Activated CD4-positive, alpha-beta T cell treated with anti-CD3 and anti-CD28 coated beads, Interleukin-2, amount 10 ng/mL, durations not matched to agents 24 days and 14 days (primary cell): ENCODE measurements at places on chromosomes 12 and 14.

GRCh38 chr14:80867798-80868197 is 73.7 kb downstream of the CEP128 start:
- no peaks in the 10 kb centered on the region for H3K4me1 ChIP-seq
- H3K36me3 ChIP-seq: peaks cover 7% of the 10 kb centered on the region
- no peak for DNase-seq
- H3K27me3 ChIP-seq: no peaks in the 10 kb centered on the region
- H3K27ac ChIP-seq: no peak overlapping the region

GRCh38 chr12:26749781-26750180 is 83.2 kb downstream of the ITPR2 start:
- H3K27me3 ChIP-seq: no peaks in the 10 kb centered on the region
- peak overlapping the region; percentile 34 for H3K4me3 ChIP-seq
- peaks cover 20% of the 10 kb centered on the region for H3K36me3 ChIP-seq
- no peak for DNase-seq
- peak overlapping the region; percentile 31 for H3K27ac ChIP-seq

DNA sequence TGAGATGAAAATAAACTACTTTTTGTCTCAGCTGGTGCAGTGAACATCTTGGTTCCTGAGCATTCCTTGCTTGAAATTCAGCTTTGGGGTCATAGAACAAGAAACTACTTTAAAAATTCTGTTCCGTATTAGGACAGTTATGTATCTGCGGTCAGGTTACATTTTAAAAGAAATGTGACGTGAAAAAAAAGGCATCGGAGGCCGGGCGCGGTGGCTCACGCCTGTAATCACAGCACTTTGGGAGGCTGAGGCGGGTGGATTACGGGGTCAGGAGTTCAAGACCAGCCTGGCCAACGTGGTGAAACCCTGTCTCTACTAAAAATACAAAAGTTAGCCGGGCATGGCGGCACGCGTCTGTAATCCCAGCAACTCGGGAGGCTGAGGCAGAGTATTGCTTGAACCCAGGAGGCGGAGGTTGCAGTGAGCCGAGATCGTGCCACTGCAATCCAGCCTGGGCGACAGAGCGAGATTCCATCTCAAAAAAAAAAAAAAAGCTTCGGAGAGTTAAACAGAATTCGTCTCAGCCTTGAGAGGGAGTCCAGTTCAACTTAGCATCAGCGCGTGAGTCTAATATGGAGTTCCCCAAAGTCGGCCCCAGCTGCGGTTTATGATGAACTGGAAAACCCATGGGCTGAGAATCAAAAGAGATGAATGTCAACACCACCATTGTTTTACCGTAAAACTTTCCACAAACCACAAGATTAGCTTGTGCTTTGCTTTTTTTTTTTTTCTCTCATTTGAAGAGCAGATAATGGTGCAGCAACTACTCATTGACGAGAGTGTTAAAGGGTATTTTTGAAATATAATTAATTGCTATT is 2.1 kb upstream of the SLC2A13 start:
- DNase-seq: no peak
- peak overlapping the region; percentile 30 for H3K27ac ChIP-seq
- peaks cover 31% of the 10 kb centered on the region for H3K4me1 ChIP-seq
- H3K4me3 ChIP-seq: peak overlapping the region; percentile 63
- H3K27me3 ChIP-seq: peaks cover 35% of the 10 kb centered on the region

- H3K4me3 ChIP-seq: peak overlapping the region; percentile 88
- H3K36me3 ChIP-seq: peaks cover 28% of the 10 kb centered on the region
- peaks cover 42% of the 10 kb centered on the region for H3K27me3 ChIP-seq
- H3K4me1 ChIP-seq: peaks cover 33% of the 10 kb centered on the region
- H3K27ac ChIP-seq: peak overlapping the region; percentile 36
- DNase-seq: no peak
Measured at GRCh38 chr14:75279763-75280290, 1.2 kb downstream of the FOS start.

GRCh38 chr14:103118018-103118662 is 5.1 kb upstream of the TNFAIP2 start:
- H3K27ac ChIP-seq: no peak overlapping the region
- no peak for DNase-seq
- peaks cover 21% of the 10 kb centered on the region for H3K27me3 ChIP-seq
- no peak overlapping the region for H3K4me3 ChIP-seq
- H3K36me3 ChIP-seq: no peaks in the 10 kb centered on the region
- peaks cover 8% of the 10 kb centered on the region for H3K4me1 ChIP-seq

DNA sequence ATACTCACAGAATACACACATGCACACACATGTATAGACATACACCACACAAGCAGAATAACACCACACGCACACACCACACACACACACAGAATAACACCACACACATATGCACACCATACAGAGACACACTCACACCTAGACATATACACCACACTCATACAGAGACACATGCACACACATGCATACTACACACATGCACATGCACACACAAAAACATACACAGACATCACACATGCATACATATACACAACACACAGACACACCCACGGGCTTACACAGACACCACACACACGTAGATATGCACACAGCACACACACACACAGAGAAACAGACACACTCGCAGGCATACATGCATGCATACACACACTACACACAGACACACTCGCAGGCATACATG is 49.7 kb downstream of the NTF3 start:
- no peaks in the 10 kb centered on the region for H3K36me3 ChIP-seq
- H3K27ac ChIP-seq: no peak overlapping the region
- no peak for DNase-seq
- no peaks in the 10 kb centered on the region for H3K4me1 ChIP-seq
- no peak overlapping the region for H3K4me3 ChIP-seq
- H3K27me3 ChIP-seq: no peaks in the 10 kb centered on the region

DNA sequence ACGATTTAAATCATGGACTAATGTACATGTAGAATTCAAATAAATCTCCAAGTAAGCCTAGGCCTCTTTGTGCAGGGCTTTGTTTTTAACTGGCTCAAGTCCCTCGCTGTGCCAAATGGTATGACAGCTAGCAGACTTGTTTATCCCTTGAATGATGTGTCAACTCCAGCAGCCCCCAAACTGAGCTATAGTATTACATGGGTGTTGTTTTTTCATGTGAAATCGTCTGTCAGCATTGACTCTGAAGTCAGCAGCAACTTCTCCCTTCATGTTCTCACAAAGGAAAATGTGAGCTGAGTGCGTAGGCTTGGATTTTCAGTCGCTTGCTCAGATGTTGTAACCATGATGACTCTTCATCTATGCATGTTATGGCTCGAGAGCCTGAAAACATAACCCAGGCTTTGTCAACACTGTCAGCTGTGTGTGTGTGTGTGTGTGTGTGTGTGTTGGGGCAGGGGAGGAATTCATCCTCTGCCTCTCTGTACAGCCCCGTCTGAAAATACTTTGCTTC is 73.3 kb downstream of the PTHLH start:
- no peak for DNase-seq
- H3K27ac ChIP-seq: no peak overlapping the region
- H3K27me3 ChIP-seq: peaks cover 10% of the 10 kb centered on the region
- no peaks in the 10 kb centered on the region for H3K36me3 ChIP-seq
- no peaks in the 10 kb centered on the region for H3K4me1 ChIP-seq

DNA sequence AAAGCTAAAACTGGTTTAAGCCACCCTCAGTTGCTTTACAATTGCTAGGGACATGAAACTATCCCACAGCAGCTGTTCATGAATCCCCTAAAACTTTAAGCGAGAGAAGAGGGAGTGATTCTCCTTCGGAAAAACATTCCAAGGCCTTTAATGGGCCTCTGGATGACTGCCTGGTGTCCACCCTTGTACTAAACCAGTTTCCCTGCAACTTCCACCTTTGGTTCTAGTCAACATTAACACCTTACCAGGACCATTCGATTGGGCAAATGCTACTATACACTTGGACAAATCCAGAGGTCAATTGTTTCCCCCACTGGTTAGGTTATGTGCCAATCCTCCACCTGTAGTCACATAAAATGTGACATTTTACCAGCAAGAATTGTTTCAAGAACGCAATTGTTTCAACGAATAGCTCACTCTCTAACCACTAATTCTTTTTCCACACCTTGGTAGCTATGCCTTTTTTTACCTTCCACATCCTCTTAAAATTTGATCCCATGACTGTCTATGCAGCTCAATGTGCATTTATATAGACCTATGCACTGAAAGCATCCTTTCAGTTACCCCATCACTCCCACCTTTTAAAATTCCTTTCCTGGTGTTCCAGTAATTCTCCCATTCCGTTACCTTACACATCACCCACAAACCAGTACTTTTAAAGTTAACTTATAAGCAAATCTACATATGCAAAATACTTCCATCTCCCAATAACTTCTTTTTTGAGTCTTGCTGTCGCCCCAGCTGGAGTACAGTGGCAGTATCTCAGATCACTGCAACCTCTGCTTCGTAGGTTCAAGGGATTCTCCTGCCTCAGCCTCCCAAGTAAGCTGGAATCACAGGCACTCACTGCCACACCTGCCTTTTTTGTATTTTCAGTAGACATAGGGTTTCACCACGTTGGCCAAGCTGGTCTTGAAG is 3.6 kb downstream of the UBC start:
- H3K36me3 ChIP-seq: peaks cover 44% of the 10 kb centered on the region
- H3K4me1 ChIP-seq: peaks cover 48% of the 10 kb centered on the region
- H3K27ac ChIP-seq: peak overlapping the region; percentile 21
